ENCODE measurements at places on chromosomes 3 and 15.

DNA sequence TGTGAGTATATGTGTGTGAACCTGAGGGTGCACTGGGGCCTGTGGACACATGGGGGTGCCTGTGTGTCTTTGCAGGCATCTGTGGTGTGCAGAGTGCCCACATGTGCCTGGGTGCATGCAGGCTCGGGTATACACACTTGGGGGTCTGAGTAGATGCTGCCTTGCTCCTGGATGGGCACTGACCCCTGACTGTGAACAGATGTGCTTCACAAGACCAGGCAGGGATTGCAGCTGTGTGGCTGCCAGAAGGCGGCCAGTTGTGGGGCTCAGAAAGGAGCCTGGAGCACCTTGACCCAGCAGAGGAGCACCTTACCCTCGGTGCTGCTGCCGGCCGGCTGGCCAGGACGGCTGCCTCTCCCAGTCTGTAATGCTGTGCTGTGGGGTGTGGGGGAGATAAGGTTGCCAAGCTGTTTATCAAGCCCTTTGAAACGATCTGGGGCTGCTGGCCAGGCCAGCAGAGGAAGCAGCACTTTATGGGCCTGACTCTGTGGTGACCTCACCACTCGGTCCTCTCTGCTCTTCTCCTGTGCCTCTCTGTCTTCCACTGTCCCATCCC is 55.5 kb upstream of the MRPS22 start:
- DNase-seq: no peak

DNA sequence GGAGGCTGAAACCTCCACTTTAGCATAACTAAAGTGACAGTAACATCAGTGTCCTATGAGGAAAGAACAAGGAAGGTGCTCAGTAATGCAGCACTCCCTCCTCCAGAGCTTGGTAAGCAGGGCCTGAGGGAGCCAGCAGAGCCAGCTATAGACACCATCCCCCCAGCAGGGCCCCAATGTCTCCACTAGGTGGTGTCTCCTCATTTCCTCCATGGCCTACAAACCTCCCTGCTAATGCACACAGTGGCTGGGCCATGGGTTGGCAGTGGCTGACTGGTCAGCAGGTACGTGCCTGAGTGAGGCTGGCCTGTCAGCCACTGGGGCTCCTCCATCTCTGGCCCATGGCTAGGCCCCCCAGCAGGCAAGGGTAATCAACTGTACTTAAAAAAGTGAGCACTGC is 13.6 kb downstream of the MRPS25 start:
- DNase-seq: peak; percentile 10

DNA sequence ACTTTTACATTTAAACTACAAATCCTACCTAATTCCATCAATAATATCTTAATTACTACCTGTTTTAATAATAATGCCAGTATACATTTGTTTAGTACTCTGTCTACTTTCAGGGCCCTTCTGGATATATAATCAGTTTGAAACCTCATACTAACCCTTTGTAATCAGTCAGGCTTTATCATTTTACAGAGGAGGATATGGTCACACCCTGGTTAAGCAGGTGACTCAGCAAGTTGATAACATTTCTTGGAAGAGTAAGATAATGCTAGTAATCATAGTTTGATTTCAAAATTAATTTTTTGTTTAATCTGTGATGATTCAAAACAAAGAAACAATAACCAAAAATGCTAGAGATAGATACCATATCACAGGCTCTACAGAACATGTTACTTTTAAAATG is 208.2 kb upstream of the MANF start:
- DNase-seq: no peak

DNA sequence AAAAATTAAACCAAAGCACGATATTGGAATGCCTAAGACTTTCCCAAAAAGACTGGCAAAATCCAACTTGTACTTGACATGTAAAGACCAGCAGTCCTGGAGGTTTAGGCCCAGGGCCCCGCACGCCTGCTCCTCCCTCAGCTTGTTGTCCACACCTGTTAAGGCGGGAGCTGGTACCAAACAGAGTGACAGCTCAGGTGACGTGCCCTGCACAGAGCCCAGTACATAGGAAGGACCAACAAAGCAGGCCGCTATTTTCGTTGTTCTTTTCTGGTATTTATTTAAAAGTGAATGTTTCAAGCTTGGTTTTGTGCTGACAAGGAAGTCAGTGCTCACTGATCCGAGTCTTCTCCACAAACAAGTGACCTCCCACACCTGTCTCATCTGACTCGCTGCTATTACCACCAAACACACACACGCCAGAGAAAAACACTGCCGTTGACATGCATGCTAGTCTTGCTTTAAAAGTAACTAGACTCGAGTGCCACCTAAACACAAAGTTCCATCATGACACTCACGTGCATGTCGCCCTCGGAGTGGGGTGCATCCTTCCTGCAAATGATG is 50.2 kb downstream of the HERC2 start:
- DNase-seq: no peak

GRCh38 chr15:90233387-90234095 is at the start of gene CIB1:
Gene CIB1 (minus strand): TSS chr15:90233941. CDS start chr15:90233885, 56 bp downstream.
- peak; percentile 96 for DNase-seq

- DNase-seq: no peak
Observed at GRCh38 chr15:90348456-90348855, 3.6 kb upstream of the ZNF774 start.

DNA sequence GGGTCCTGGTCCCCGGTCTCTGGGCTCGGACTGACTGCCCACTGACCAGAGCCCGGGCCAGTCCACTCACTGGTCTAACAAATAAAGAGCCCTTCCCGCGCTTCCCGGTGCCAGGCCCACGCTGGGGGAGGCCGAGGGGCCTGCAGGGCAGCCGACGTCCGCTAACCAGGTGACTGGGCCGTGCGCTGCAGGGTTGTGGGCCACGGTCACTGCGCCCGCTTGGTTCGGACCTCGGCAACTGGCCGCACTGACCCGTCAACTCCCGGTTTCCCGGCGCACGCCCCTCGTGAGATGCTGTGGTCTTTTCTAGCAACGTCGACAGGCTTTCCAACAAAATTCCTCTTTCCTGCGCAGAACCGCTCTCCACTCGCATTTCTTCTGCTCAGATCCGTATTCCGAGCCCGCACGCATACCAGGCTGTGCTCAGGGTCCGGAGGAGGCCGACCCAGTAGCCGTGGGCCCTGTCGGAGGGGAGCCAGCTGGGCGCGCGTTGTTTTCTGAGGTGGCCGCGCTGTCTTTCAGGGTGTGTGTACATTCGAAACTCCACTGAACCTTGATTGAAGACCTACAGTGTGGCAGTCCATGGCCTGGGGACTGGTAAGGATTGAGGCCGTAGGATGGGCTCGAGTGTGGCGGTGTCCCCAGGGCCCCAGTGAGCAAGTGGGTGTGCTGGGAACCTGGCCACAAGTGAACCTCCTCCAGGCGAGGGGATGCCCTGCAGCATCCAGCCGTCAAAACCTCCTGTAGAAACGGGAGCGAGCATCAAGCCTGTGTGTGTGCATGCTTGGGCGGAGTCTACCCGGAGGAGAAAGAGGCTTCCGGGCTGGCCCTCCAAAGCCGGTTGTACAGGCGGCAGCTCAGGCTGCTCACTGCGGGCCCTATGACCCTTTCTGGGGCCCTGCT is 875 bp upstream of the NT5DC2 start:
- DNase-seq: no peak

DNA sequence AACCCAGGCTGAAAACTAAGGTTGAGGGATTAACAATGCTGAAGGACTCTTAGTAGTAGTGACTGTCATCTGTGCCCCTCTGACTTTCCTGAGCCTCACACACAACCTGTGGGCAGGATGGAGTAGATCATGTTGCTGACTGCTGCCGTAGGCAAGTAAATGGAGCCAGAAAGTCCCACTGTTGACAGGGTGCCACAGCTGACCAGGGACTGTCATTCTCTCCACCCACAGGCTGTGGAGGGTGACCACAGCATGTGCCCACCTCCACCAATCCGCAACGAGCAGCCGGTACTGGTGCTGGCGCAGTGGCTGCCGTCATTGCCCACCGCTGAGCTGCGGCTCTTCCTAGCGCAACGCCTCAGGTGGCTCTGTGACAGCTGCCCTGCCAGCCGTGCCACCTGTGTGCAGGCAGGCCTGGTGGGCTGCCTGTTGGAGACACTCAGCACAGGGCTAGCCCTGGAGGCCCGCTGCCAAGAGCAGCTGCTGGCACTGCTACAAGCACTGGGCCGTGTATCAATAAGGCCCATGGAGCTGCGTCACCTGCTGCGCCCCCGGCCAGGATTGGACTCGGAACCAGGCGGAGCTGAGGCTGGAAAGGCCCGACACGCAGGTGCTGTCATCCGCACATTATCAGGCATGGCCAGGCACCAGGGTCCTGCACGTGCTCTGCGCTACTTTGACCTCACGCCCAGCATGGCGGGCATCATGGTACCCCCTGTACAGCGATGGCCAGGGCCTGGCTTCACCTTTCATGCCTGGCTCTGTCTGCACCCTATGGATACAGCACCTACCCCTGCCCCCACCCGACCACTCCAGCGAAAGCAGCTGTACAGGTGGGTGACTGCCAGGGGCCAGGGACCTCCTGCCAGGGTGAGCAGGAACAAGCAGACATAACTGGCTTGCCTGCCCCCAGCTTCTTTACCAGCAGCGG is 15.6 kb downstream of the NBEAL2 start:
- DNase-seq: no peak

- no peak for DNase-seq
Observed at GRCh38 chr3:45280232-45280631, 54.1 kb upstream of the TMEM158 start.

GRCh38 chr15:74200871-74201419 is 1.6 kb downstream of the STRA6 start:
- DNase-seq: no peak

GRCh38 chr3:186980989-186981388 is 50.7 kb downstream of the ST6GAL1 start:
- DNase-seq: no peak

DNA sequence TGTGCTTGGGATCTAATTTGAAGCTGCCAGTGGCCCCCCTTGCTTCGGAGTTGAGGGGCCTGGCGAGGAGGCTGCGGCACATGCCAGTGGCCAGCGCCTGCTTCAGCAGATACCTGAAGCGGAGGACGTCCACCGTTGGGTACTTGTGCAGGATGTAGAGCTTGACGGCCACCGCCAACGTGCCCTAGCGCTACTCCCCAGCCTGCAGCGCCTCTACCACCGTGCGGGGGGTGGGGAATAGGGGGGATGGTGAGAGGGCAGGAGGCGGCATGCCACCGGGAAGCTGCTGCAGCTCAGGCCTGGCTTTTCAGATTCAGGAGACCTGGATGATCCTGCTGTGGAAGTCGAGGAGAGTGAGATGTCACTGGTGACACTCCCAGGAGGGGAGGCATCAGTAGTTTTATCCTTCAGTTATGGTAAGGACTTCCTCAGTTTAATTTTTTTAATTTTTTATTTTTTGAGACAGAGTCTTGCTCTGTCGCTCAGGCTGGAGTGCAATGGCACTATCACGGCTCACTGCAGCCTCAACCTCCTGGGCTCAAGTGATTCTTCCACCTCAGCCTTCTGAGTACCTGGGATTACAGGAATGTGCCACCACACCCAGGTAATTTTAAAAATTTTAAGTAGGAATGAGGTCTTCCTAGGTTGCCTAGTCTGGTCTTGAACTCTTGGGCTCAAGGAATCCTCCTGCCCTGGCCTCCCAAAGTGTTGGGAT is 150.6 kb upstream of the FRMD4B start:
- no peak for DNase-seq

DNA sequence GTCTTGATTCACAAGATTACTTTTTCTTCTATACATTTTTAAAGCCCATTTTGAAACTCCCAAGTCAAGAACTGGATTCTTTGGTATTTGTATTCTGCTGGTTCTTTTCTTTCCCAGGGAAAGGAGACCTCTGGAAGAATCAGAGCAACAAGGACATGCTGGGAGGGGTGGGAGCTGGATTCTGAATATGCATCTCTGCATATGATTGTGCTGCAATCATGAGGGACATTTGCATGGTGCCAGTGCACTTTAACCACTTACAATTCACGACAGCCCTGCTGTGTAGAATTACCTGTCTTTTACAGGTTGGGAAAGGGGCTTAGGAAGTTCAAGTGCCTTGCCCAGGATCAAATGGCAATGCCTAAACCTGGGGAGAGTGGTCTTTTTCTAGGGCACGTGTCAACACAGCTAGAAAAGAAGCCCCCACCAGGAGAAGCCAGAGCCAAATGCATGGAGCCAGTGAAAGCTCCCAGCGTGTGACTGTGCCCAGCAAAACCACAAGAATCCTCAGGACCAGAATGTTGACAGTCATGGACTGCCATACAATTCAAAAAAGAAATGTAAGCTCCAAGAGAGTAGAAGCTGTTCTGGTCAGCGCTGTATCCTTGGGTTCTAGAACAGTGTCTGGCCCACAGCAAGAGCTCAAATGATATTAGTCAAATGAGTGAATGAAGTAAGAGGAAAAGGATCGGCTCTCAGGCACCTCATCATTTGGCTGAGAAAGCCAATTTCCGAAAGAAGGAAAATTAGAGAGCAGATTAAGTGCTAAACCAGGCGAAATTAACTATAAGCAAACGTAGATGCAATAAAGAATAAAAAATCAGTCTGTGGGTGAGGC is 84.5 kb upstream of the MEF2A start:
- DNase-seq: no peak

- no peak for DNase-seq
Observed at GRCh38 chr15:45228931-45229330, 23.1 kb upstream of the SLC28A2 start.
